ENCODE measurements at places on chromosomes 4 and X.

- DNase-seq = no peak
Observed at GRCh38 chr4:55242506-55242905, 103.5 kb upstream of the SRD5A3 start.

DNA sequence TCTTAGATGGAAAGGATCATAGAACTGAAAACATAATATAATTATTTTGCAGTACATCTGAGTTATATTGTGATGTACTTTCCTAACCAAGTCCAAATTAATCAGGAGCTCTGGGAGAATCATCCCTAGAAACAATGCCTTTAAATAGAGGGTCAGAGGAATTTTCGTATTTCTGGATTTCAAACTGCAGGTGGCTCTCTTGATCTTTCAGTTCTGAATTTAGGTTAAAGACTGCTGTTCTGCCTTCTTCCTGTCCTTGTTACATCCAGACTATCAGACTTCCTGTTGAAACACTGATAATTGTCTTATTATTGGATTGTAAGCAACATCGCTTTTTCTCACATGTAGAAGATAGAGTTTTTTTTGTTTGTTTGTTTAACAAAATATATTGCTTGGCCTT is 142.7 kb downstream of the RPA4 start:
- peak; percentile 68 for DNase-seq

GRCh38 chrX:30626402-30626801 is 26.8 kb upstream of the GK start:
- DNase-seq = no peak

- DNase-seq = no peak
Observed at GRCh38 chr4:152973629-152974467, 37.7 kb downstream of the FHDC1 start.

DNA sequence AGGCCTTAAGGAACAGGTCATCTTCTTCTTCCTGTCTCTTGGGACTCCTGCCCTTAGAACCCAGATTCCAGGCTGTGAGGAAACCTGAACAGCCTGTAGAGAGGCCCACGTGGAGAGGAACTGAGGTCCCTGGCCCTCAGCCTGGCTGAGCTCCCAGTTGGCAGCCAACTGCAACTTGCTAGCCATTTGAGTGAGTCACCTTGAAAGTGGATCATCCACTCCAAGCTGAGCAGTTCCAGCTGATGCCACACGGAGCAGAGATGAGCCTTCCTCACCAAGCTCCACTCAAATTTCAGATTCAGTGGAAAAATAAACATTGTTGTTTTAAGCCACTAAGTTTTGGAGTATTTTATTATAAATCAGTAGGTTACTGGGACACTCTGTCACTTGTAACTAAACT is 392.5 kb downstream of the BCOR start:
- no peak for DNase-seq

- no peak for DNase-seq
Observed at GRCh38 chrX:68421636-68422035, 11.7 kb downstream of the OPHN1 start.

- no peak for DNase-seq
Observed at GRCh38 chrX:15676886-15677285, 12.3 kb upstream of the CLTRN start.

DNA sequence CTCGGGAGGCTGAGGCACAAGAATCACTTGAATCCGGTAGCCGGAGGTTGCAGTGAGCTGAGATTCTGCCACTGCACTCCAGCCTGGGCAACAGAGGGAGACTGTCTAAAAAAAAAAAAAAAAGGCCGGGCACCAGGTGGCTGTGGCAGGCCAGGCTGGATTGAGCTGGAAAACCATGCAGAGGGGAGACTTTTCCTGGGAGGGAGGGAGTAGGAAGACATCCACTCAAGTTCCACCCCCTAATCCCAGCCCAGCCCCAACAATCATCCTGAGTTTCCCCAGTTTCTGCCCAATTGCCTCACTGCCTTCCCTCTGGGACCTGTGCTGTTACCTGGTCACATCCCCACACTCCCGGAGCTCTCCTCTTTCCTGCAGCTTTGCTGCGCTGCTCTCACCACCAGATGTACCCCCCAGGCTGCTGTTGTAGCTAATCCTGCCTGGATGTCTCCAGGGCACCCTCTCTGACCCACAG is 9.0 kb upstream of the TSPYL2 start:
- DNase-seq = peak; percentile 50

- DNase-seq = no peak
Observed at GRCh38 chrX:69236641-69237040, 71.4 kb upstream of the PJA1 start.

DNA sequence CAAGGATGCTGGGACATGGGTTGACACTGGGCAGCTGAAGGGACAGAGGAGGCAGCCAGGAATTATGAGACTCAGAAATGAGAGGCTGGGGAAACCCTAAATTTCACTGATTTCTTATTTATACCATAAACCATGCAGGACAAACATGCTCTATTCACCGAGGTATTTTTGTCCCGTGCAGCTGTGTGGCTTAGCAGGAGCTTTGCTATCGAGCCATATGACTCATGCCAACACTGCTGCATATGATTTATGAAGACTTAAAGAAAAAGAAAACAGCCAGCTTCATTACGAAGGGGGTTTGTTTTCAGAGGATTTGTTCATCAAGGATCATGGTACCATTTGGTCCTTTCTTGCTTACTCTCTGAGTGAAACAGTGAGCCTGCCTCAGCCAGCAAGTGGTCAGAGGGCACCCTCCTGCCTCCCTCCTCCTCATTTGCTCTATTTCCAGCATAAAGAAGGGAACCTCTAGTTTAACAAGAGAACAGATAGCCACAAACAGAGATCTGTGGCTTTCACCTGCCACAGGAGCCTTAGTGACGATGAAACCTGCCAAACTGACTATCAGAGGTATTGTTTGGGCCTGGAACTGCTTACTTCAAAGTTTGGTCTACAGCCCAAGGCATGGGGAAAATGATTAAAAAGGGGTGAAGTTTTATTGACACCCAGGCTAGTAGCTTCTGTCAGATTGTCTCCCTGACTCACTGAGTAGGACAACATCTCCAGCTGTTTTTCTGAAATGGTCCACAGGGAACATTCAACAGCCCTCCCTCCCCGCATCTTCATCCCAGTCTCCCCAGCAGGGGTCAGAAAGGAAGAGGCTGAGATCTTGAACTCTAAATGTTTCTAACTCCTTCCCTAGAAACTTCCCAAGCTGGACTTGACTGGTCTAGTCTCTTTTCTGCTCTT is 80.1 kb upstream of the MAML3 start:
- DNase-seq = no peak

DNA sequence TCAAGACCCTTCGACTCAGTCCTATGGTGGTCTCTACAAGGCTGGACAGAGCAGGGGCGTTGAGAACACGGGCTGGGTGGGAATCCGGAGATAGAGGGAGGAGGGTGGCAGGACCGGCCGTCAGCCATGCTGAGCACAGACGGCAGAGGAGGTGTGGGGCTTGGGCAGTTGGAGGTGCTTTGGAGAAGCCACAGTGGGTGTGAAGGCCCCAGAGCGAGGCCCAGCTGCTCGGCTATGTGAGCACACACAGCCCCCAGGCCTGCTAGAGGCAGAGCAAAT is 4.2 kb downstream of the PDE6B start:
- DNase-seq = no peak

- no peak for DNase-seq
Observed at GRCh38 chr4:180618396-180618795, 1624.8 kb upstream of the TENM3 start.

DNA sequence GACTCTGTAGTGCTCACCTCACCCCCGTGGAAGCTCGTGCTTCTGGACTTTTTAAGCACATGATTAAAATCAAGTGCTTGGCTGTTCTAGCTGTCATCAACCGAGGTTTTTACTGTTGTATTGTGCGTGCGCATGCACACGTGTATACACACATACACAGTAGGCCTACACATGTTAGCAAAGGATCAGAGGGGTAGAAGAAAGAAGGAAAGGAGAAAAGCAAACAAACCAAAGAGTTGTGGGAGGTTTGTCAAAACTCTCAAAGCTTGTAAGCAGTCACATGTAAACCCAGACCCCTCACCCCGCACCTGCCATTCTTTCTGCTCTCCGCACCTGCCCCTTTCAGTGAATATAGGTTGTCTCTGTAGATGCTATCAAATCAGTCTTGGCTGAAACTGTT is 311.8 kb downstream of the HS3ST1 start:
- DNase-seq = no peak

GRCh38 chrX:18886344-18887161 is 97.4 kb downstream of the PHKA2 start:
- DNase-seq = peak; percentile 82

GRCh38 chr4:119980456-119980855 is 86.2 kb downstream of the MAD2L1 start:
- no peak for DNase-seq

DNA sequence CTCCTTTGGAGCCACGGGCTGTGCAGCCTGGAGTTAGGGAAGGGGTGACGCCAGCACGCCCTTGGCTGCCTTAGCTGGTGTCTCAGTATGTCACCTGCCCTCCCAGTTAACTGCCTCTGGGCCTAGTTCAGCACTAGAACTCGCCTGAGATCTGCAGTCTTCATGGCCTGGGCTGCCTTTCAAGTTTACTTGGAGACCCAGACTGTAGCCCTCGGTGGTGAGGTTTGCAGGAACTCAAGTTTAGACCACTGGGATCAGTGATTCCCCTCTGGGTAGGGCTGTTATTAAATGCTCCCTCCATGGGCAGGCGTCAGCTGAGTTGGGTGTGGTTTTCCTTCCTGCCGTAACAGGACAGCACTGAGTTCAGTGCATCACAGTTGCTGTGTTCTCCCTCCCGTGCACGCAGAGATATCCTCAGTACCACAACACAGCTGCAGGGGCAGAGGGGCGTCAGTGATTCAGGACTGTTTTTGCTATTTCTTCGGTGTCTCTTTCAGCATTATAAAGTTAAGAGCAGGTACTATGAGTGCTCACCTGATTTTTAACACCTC is 30.5 kb downstream of the PLAC8 start:
- no peak for DNase-seq

GRCh38 chr4:55745014-55745413 is 74.6 kb upstream of the EXOC1L start:
- DNase-seq = no peak

GRCh38 chr4:39357002-39357401 is 9.2 kb downstream of the RFC1 start:
- no peak for DNase-seq

GRCh38 chr4:142040043-142040442 is 403.7 kb downstream of the IL15 start:
- no peak for DNase-seq

GRCh38 chr4:90621080-90621479 is 493.9 kb downstream of the CCSER1 start:
- DNase-seq = no peak

- no peak for DNase-seq
Observed at GRCh38 chr4:85165808-85166207, 199.3 kb upstream of the WDFY3 start.

DNA sequence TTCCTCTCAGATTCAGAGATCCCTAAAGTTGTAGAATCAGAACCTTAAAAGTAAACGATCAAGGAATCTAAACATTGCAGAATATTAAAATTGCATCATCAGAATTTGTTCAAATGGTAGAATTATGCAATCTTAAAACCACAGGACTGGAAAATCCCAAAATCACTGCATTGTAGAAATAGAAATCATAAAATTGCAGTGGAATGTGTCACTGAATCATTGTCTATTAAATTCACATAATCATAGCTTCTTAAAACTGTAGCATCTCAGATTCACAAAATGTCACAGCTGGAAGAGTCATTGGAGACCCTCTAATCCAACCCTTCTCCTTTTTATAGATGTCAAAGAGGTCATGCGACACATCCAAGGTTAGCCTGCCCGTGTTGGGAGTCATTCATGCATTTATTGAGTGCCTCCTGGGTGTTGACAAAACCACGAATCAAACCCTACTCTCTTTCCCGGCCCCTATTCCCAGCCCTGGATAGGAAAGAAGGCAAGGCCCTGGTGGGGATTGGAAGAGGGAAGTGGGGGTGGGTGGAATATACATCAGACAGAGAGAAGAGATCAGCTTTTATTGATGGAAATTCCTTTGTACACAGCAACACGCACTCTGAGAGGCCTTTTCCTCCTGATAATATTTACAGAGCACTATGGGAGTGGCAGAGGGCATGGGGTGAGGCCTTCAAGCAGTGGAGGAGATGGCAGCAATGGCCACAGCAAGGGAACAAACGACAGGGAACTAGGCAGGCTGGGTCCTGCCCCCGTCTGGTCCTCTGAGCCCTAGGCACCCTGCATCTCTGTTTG is 15.4 kb downstream of the IQSEC2 start:
- no peak for DNase-seq

- no peak for DNase-seq
Observed at GRCh38 chr4:175927121-175927520, 115.1 kb upstream of the GPM6A start.

- no peak for DNase-seq
Observed at GRCh38 chr4:93396272-93396671, 432.3 kb upstream of the ATOH1 start.

GRCh38 chr4:187424636-187425035 is 570.9 kb upstream of the ZFP42 start:
- DNase-seq = no peak

DNA sequence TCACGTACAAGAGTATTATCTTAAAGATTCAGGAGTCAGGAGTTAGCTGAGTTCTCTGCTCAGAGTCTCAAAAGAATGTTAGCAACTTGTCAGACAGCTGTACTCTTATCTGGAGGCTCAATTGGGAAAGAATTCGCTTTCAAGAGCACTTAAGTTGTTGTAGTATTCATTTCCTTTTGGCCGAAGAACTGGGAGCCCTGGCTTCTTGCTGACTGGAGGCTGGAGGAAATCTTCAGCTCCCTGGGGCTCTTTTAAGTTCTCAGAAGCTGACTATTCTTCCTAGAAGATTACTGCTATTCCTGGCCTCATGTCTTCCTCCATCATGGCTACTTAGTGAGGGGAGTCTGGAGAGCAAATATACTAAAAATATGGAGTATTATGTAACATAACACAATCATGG is 587.2 kb downstream of the EPHA5 start:
- no peak for DNase-seq

DNA sequence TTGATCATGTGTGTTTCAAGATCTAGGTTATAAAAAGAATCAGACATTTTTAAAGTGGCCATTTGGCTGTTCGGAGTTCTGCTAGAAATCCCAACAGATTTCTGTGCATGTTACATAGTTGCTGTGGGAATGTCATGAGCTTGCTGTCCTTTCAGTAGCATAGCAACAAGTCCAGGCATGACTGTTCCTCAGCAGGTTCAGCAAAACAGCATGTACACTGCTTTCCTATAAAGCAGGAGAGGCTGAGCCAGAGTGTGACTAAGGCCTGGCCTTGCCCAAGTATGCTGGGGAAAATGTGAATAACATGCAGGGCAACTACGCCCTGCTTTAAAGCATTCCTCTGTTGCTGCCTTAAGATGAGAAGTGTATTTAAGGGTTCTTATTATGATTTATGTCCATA is 217.1 kb upstream of the SMIM31 start:
- peak; percentile 32 for DNase-seq

- DNase-seq = no peak
Observed at GRCh38 chrX:48968377-48968776, 3.3 kb downstream of the KCND1 start.

GRCh38 chr4:5892323-5893003 is 423 bp downstream of the CRMP1 start:
- DNase-seq = no peak

GRCh38 chr4:33357121-33357520 is 2637.0 kb downstream of the PCDH7 start:
- DNase-seq = peak; percentile 88

- DNase-seq = no peak
Observed at GRCh38 chrX:119015407-119016237, 41.2 kb downstream of the LONRF3 start.

All from HAP-1 (cell line).